Activated T-cell treated with anti-CD3 and anti-CD28 coated beads for 1 hour (primary cell): ENCODE measurements at places on chromosomes 2 and 18.

GRCh38 chr18:59085126-59085794 lies 54.4 kb upstream of the SEC11C start:
- DNase-seq = no peak

DNA sequence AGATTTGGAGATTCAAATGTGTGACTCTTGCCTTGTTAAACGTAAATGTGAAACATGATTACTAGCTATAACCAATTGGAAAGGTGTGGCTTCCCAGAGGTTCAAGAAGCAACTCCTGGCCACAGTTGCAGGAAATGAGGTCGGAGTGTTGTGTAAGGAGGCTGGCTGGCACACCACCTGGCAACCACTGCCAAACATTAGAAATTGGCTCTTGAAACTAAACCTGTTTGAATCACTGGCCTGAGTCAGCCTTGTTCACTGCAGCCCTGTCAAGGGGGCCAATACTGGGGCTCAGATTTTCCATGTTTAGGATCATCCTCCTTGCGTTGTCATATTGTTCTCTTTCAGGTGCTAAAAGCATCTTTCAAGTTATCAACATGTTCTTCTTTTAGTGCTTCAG lies 206.3 kb downstream of the ARL6IP6 start:
- no peak for DNase-seq

DNA sequence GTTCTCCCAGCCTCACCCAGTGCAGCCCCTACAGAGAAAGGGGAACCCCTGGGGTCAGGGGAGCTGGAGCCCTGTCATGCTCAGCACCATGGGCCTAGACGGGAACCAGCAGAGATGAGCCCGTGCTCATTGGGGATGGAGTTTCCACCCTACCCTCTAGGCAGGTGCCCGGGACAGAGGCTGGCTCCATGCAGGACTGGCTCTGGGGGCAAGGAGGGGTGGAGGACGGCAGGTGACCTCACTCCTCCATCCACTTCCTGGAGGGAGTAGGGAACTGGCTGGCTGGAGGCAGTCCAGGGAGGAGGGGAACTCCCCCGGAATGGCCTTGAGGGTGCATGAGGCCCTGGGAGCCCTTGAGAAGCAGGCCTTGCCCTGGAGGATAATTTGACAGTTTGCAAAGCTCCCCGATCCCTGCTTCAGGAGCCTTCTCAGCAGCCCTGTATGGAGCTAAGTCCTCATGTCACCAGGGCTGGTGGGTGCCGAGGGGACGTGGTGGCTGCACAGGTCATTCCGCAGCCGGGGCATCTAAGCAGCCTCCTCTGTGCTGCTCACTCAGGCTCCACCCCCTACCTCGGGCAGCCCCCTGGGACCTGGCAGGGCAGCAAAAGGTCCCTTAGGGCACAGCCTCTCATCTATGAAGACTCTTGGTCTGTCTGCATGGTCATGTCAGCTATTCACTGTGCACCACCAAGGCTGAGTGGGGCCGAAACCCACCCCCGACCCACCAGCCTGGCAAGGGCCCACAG lies 2.1 kb downstream of the NEURL3 start:
- DNase-seq = no peak

DNA sequence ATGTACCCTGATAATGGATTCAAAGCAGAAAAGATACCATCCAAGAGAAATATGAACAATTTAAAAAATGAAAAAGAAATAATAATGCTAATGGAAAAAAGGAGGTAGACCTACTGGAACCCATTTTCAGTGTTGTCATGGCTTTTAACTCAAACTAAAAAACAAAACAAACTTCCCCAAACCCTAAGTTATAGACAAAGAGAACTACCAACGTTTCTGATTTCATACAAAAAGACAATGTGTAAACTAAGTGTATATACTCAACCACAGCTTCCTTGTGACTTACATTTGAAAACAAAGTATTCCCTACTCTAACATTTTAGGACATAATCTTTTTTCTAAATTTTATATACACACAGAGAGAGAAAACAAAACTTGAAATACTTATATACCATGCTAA lies 45.9 kb downstream of the ACVR1 start:
- no peak for DNase-seq

GRCh38 chr2:236366049-236366387 lies 101.8 kb upstream of the ASB18 start:
- DNase-seq = no peak

- DNase-seq = peak; percentile 3
These were observed 22.1 kb downstream of the ABHD3 start for GRCh38 chr18:21682371-21683051.

GRCh38 chr2:29066271-29066860 lies 8.0 kb downstream of the PCARE start:
- no peak for DNase-seq
